Inflammatory macrophage treated with lipopolysaccharide for 4 hours (primary cell): ENCODE measurements at places on chromosomes 2 and 18.
A peak's percentile ranks its signal among the peaks of the same experiment; 100 is the strongest.

GRCh38 chr2:208627916-208628315 lies 221.3 kb downstream of the PTH2R start:
- no peak for DNase-seq

GRCh38 chr18:26406854-26407517 lies 141.4 kb downstream of the KCTD1 start:
- DNase-seq = no peak

DNA sequence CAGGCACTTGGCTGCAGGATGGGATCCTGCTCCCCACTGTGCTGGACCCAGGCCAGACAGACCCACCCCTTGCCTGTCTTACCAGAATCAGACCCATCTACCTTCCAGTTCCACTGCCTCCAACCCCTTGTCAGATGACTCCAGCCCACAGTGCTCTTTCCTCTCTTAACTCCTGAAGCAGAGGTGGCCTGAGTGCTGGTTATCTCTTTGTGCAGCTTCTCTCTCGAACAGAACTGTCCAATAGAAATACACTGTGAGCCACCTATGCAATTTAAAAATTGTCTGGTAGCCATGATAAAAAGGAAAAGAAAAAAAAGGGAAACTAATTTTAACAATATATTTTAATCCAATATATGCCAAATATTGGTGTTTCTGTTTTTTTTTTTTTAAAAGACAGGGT lies 160.2 kb upstream of the SMAD2 start:
- DNase-seq = no peak

- no peak for DNase-seq
These were observed 444.8 kb downstream of the RND3 start for GRCh38 chr2:150042500-150043171.

DNA sequence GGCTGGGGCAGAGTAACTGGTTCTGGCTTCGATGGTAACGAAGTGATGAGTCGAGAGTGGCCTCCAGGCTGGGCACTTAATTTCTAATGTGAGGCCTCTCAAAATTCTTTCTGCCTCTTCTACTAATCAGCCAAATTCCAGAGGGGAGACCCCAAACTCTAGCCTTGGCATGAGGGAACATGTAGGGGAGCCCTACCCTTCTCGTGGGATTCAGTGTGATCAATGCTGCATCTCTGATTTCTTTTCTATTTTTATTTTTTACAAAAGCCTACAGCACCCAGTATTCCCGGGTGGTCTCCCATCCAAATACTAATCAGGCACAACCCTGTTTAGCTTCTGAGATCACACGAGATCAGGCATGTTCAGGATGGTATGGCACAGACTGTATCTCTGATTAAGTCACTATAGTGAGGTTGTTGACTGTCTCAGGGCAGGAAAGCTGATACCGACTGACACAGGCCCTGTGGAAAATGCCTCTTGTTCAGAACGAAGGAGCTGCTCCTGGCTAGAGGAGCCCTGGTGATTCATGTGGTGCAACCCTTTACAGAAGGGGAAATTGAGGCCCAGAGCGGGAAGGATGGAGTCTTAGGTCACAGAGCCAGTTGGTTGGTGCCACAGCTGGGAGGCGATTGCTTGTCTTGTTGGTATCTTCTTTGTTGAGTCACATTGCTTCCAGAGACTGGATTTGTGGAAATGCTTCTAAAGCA lies 126.3 kb upstream of the HS6ST1 start:
- DNase-seq = no peak

DNA sequence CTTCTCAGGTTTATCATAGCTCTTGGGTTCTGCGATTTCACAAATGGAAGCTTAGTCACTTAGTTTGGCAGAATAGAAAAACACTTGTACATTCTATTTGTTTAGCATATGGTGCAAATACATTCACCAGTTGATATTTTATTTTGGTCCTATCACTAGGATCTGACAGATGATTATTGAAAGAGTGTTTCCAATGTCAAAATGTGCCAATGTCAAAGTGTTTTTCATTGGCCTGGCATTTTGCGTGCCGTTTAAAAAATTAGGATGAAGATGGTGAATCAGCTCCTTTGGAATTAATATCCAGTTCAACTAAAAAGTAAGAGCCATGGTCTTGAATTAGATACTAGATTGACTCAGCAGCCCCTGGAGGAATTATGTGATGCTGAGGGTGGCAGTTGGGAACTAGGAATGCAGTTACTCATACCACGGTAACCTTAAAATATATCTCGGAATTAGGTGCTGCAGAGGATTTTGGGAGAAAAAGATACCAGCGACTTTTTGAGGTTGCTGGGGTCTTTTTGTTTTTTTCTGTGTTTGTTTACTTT lies 87.0 kb downstream of the SPHKAP start:
- no peak for DNase-seq

GRCh38 chr2:134718023-134718816 lies 580 bp downstream of the TMEM163 start:
- DNase-seq = peak; percentile 42

GRCh38 chr18:74006143-74006542 lies 141.5 kb downstream of the FBXO15 start:
- DNase-seq = no peak

- no peak for DNase-seq
These were observed 1.3 kb downstream of the PROC start for GRCh38 chr2:127419448-127420038.

DNA sequence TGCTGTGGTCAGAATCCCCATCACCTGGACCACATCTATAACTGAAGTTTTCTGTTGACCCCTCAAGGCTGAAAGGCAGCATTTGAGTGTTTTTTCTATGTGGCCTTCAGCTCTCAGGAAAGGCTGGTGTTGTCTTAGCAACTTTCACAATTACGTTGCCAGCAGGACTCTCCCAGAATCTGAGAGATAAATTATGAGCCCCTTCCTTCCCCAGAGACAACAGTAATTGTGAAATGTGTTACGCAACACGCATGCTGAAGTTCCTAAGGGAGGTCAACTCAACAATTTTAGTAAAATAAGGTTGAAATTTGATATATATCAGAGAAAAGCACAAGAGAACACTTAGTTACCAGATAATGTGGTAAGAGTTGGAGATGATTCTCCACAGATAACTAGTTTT lies 216.5 kb upstream of the SLC8A1 start:
- peak; percentile 63 for DNase-seq

DNA sequence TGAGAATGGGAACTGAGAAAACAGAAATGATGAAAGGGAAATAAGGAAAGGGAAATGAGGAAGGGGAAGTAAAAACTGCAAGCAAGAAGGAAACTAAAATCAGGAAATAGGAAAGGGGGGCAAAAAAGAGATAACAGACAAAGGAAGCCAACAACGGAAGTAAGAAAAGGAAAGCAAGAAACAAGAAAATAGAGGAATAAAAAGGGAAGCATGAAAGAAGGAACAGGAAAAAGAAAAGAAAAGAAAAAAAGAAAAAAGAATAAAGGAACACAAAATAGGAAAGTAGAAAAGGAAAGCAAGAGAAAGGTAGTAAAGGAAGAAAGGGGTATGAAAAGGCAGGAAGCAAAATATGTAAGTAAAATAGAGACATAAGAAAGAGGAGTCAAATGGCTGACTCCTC lies 241.2 kb upstream of the NCKAP5 start:
- DNase-seq = no peak

- DNase-seq = peak; percentile 63
These were observed 29.6 kb upstream of the ENOSF1 start for GRCh38 chr18:741931-742512.

DNA sequence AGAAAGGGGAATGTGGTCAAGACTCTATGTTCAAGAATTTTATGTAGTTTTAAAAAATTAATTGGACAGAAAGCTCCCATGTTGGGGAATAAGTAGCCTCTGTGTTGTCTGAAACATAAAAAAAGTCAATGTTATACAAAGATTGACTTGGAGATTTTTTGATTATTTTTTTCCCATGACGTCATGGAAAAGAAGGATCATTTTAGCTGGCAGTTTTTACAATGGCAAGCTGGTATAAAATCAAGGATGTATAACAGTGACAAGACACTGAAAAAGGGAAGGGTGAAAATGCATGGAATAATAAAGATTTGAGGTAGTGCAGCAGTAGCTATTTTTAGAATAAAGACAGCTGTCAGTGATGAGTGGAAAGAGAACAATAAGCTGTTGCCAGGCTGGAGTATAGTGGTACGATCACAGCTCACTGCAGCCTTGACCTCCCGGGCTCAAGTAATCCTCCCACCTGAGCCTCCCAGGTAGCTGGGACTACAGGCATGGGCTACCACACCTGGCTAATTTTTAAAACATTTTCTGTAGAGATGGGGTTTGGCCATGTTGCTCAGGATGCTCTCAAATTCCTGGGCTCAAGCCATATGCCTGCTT lies 9.2 kb downstream of the SLC39A10 start:
- DNase-seq = no peak

- no peak for DNase-seq
These were observed 1.3 kb downstream of the BIRC6 start for GRCh38 chr2:32358111-32358482.

DNA sequence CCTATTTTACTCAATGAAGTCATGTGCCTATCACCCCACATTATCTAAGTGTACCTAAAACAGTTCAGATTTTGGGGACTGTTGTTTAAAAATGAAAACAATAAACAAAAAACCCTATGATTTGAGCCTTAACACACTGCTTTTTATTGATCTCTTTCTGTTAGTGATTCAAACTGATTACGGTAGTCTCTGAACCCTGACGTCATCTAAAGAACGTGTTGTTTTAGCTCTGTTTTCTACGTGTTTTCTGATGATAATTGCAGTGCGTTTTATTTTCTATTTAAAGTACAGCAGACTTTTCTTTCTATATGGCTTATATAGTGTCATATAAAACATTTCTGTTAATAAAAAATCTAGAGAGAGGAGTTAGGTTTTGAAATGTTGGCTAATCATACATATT lies 93.9 kb upstream of the FAM237A start:
- DNase-seq = no peak

DNA sequence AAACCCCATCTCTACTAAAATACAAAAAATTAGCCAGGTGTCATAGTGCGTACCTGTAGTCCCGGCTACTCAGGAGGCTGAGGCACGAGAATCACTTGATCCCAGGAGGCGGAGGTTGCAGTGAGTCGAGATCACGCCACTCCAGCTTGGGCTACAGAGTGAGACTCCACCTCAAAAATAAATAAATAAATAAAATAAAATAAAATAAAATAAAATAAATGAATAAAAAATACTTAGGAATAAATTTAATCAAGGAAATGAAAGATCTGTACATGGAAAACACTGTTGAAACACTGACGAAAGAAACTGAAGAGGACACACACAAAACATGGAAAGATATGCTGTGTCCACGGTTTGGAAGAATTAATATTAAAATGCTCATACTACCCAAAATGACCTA lies 56.5 kb upstream of the ASPRV1 start:
- no peak for DNase-seq

DNA sequence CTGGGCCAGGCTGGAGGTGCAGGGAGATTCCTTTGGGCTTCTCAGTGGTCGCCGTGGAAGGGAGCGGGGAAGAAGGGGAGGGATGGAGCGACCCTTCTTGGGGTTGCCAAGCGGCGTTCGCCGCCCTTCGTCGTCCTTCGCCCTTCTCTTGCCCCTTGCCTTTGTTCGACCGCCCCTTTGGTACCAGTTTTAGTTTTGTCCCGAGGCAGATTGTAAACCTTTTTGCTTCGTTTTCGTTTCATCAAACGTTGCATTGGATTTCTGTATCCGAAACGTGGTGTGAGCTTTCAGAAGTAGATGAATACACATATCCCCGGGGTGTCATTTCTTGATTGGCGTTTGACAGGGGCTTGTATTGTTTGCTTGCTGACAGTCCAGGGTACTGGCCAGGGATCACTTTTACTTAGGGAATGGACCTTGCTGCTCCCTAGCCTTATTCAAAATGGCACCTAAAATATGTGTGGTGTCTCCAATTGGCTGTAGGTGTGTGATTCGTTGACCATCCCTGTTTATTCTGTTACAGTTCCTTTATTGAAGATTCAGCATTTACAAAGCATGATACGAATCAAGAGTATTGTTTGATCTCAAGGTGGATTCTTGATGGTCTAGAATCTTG lies 788 bp downstream of the USP14 start:
- DNase-seq = peak; percentile 16

- DNase-seq = no peak
These were observed 30.2 kb downstream of the TMEM37 start for GRCh38 chr2:119461811-119462210.

DNA sequence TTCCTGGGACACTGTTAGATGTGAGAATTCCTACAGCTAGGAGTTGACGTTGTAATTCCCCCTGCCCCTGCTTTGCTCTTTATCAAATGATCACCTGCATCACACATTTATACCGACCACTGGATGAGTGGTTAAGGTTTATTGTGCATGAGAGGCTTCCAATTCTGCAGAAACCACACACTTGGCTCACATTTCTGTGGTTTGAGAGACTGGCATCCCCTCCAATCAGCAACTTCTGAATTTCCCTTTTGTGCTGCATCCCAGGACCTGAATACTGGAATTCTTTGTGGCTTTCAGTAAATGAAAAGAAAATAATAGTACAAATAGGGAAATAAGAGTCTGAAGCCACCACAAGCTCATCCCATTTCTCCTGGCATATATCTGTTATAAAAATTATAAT lies 628.7 kb upstream of the PIK3C3 start:
- no peak for DNase-seq

- no peak for DNase-seq
These were observed 309.1 kb upstream of the COL3A1 start for GRCh38 chr2:188664951-188665595.

GRCh38 chr2:70745276-70745825 lies 22.6 kb downstream of the ADD2 start:
- no peak for DNase-seq

- no peak for DNase-seq
These were observed 19.3 kb downstream of the INPP5D start for GRCh38 chr2:233079473-233079877.

DNA sequence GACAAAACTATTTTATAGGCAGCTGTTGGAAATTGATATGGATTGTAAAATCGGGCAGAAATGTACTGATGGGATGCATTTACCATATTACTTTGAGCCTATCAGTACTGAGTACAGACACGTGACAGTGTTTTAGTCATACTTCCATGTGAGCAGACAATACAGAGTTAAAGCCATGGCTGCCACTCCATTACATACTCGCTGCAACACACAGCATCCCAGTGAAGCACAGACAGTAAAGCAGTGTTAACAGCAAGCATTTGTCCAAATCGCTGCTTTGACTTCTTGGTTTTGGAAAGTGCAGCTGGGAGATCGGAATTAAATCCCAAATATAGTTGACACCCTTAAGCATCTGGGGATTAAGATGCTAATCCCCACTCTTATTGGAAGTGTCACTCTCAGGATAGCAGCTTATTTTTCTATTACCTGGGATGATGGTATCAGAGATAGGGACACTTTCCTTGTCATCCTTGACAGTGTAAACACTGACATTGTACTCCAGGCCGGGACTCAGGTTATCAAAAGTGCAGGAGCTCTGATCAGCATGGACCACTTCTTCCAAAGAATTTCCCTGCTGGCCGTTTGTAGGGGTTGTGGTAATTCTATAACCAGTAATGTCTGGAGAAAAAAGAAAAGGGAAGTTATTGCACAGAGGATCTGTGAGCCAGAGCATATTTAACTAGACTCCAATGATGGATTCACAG lies 41.6 kb downstream of the FN1 start:
- no peak for DNase-seq

- DNase-seq = peak; percentile 80
These were observed 60.6 kb downstream of the SCN1A start for GRCh38 chr2:166067229-166067628.
